Sciatic nerve (tissue), 2 donors: ENCODE measurements at places on chromosomes 7 and 10. TPM values are rescaled to one million over a fixed set of nuclear protein-coding genes. Genes with fewer than 3 reads are reported as not detected.

- DNase-seq: no peak
Observed at GRCh38 chr7:115475761-115476385, 554.0 kb downstream of the MDFIC start.

The CH25H gene
- 8.8 TPM for total RNA-seq

The TMEM196 gene
- not detected for total RNA-seq

GRCh38 chr10:124741281-124741921, 2.8 kb downstream of the FAM53B start:
- peak; percentile 94 for DNase-seq

- DNase-seq: no peak
Observed at GRCh38 chr7:12315049-12315448, 88.6 kb downstream of the VWDE start.

- no peak for DNase-seq
Observed at GRCh38 chr10:11373717-11374171, 237.7 kb downstream of the USP6NL start.

GRCh38 chr10:123618224-123618623, 47.9 kb upstream of the GPR26 start:
- no peak for DNase-seq

DNA sequence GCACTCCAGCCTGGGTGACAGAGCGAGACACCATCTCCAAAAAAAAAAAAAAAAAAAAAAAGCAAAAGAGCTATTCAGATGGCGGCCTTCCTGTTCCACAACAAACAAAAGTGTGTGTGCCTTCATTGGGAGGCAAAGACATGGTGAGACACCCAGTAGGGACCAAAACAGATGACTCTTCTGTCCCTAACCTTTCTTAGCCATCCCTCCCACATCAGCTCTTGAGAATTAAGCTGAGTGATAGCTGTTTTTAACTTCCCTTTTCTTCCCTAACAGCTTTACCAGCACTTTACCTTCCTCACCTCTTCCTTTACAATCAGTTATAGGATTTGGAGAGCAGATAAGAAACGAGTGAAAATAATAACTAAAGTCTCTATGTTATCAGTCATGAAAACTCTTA, 48.2 kb downstream of the ARMH3 start:
- no peak for DNase-seq

DNA sequence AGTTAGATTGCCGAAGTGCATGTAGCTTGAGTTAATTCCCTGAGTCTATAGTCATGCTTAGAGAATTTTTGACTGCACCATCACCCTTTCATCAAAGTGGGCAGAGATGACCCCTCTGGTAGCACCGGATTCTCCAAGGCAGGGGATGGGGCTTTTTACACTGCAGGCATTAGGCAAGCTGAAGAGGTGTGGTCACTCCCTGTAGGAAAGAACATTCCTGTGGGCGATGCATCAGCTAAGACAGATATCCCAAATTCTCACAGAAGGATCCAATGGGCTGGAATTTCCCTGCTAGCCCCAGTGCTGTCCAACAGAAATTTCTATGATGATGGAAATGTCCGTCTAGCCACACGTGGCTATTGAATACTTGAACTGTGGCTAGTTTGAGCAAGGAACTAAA, 118.2 kb downstream of the ADAM12 start:
- no peak for DNase-seq

The STEAP1B gene
- 11.6 TPM for total RNA-seq

The ANKRD1 gene
- total RNA-seq: 0.36 TPM

- DNase-seq: no peak
Observed at GRCh38 chr10:93081834-93082233, 8.1 kb downstream of the CYP26A1 start.

The LYZL1 gene
- total RNA-seq: not detected

The RNF148 gene
- 2.0 TPM for total RNA-seq

GRCh38 chr7:129887865-129888264, 64.9 kb downstream of the UBE2H start:
- no peak for DNase-seq

The EBF3 gene
- total RNA-seq: 38.9 TPM

DNA sequence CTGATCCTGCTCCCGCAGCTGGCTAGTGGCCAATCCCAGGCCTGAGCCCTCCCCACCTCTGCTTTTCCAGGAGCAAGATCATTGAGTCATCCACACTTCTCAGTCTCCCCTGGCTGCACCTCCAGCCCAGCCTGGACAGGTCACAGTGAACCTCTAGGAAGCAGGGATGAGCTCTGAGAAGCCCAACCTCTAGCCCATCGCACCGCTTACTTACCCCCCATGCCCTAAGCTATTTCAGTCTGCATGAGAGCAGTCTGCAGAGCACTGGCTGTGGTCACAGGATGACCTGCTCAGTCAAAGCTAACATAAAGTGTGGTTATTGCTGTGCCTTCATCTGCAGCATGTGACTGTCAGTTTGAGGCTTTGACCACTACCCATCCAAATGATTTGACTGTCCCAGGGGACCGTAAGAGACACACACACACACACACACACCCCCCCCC, 129.2 kb downstream of the SORBS1 start:
- DNase-seq: no peak

- DNase-seq: no peak
Observed at GRCh38 chr7:134747326-134747725, 32.1 kb upstream of the CALD1 start.

GRCh38 chr10:16155834-16156233, 281.0 kb upstream of the PTER start:
- no peak for DNase-seq

DNA sequence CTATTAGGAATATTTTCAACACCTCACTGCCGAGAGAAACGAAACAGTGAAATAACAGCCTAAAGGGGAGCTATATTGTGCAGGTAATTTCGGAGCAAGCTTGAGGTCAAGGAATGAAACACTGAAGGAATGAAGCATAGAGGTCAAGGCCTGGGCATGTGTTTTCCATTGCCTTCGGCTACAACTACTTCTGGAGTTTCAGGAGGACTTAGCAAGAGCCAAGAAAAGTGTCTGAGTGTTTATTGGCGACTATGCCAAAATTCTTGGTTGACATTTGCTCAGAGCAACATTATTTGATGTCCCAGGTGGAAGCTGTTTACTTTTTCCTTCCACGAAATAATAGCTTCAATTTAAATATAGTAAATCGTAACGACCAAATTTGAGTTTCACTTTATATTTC, 89.6 kb upstream of the IFRD1 start:
- DNase-seq: no peak

The CALCR gene
- total RNA-seq: 0.62 TPM

The TMEM139 gene
- total RNA-seq: 10.9 TPM

DNA sequence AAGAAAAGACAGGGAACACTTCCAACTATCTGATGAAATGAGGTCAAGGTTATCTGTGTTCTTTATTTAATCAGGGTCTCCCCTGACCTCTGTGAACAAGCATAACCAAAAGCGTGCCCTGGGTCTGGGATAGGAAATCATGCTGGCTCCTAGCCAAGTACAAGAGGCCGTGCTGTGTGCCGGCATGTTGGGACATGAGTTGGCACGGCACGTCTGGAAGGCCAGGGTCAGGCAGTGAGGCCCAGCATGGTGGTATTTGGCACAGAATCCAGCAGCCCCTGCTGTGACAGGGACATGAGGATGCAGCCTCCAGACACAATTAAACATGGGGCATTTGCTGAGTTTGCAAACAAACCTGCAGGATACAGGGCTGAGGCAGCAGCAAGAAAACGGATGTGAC, 320.4 kb downstream of the PLXNA4 start:
- DNase-seq: no peak

DNA sequence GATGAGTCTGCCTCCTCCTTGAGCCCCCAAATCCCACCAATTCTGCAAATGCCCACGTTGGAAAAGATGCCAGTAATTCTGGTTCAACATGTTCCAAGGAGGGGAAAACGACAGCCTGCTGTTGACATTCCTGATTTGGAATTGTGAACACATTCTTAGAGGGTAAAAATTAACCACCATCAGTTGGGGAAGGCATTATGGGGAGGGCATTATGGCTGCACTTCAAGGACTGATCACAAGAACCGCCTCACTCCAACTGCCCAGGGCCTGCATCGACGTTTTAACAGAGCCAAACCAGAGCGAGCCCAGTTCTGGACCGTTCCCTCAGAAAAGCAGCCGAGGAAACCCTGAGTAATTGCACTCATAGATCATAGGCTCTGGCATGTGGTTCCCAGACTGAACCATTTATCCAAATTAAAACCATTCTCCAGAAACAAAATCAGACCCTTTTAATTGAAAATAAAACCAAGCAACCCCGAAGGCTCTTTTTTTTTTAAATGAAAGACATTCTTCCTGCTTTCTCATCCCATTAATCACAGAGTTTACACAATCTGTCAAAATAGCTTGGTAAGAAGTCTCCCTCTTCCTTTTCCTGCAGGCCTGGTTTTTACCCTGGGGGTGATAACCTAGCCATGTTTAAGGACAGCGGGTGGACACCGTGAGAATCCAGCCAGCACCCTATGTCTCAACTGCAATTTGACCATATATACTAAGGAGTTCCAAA, 8.0 kb downstream of the TNS3 start:
- no peak for DNase-seq

GRCh38 chr7:41051535-41051934, 651.4 kb downstream of the INHBA start:
- DNase-seq: no peak

The NODAL gene
- total RNA-seq: not detected

GRCh38 chr7:51138123-51139085, 178.2 kb downstream of the COBL start:
- DNase-seq: no peak

- no peak for DNase-seq
Observed at GRCh38 chr7:37495574-37496184, 47.0 kb upstream of the ELMO1 start.

DNA sequence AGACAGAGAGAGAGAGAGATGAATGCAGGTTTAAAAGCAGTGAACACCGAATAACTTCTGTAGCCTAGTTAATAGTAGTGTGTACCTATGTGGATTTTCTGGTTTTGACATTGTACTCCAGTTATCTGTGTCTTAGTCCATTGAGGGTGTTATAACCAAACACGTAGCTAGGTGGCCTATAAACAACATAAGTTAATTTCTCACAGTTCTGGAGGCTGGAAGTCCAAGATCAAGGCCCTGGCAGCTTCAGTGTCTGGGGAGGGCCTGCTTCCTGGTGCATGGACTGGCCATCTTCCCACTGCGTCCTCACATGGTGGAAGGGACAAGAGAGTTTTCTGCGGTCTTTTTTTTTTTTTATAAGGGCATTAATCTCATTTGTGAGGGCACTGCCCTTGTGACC, 23.5 kb downstream of the AOC1 start:
- no peak for DNase-seq

GRCh38 chr7:129843365-129843898, 109.3 kb downstream of the UBE2H start:
- DNase-seq: no peak

GRCh38 chr10:114930320-114930719, 7.7 kb upstream of the TRUB1 start:
- no peak for DNase-seq

DNA sequence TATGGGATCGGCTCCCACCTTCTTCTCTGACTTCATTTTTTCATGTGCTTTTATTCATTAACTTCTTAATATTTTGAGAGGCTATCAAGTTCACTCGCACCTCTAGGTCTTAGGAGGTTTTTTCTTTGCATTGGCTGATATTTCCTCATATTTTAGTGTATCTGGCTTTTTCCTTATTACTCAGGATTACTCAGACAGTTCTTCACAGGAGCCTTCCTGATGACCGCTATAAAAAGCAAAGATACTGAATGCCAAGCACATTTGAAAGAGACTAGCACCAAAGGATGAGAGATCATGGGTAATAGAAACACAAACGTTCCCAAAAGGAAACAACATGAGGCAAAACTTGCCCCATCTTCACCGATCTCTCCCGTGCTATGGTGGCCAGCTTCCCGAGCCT, 409.2 kb upstream of the KLF6 start:
- DNase-seq: no peak

The CDK1 gene
- 1.6 TPM for total RNA-seq

GRCh38 chr7:158140538-158141220, 446.9 kb downstream of the PTPRN2 start:
- no peak for DNase-seq

The ANKRD7 gene
- 1.0 TPM for total RNA-seq

DNA sequence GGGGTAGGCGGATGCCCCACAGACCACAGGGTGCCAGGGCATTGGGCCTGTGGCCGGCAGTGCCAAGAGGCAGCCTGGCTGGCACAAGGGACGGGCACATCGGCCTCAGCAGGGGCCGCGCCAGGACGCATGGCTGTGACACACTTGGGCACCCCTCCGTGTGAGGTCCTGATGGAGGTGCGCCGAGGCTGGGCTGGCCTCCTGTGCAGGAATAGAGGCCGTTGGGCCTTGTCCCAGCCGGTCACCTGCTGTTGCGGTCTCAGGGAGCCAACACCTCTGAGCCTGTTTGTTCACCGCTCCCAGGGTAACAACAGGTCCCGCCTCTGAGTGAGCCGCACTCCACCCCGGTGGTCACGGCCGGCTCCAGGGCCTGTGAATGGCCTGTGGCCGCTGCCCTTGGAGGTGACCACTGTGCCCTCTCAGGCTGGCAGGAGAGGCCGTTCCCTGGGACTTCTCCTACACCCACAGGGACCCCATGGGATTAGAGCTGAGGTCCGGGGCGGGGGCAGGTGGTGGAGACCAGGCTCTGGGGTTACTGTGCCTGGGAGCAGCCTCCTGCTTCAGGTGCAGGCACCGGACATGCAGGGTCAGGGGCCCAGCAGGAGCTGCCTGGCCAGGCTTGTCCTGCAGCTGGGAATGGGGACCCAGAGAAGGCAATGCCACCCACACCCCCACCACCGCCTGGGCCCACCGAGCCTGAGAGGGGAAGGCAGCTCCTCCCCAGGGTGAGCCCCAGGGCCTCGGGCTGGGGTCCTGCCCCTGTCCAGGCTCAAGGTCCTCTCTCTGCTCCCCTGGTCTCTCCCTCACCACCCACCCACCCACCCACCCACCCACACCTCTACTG, 12.0 kb downstream of the PWWP2B start:
- DNase-seq: no peak

The GCK gene
- total RNA-seq: 1.9 TPM

- DNase-seq: no peak
Observed at GRCh38 chr7:85175217-85175616, 11.6 kb downstream of the SEMA3D start.

DNA sequence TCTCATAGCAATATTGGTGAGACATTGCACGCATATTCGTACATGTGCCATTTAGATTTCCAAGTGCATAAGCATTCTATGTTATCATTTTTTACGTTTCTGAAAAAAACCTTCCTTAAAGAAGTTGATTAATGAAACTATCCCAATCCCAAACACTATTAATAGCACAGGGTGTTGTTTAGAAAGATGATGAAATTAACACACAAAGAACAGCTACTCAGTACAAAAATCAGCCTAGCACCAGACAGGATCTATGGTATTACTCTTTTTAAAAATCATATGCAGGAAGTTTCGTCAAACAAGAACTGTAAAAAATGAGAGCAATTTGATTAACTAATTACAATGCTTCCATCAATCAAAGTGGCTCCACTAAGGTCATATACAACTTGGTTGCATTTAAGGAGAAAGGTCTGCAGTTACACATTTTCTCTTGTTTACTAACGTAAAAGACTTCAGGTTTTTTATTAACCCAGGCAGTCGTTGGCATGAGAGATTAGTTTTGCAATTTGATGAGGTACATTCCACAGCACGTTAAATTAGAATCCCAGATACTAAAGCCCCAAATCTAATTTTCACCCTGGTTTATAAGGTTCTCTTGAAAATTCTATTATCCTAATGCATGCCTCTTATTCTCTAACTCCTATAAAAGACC, 38.1 kb downstream of the SLC35B4 start:
- no peak for DNase-seq

- no peak for DNase-seq
Observed at GRCh38 chr10:129513312-129513711, 46.3 kb downstream of the MGMT start.
